ENCODE measurements at places on chromosomes 2 and 18. TPM values are rescaled to one million over a fixed set of nuclear protein-coding genes. Genes with fewer than 3 reads are reported as not detected.

- no peak for DNase-seq
These were observed 1133.6 kb upstream of the ZEB2 start for GRCh38 chr2:145653553-145653952.

DNA sequence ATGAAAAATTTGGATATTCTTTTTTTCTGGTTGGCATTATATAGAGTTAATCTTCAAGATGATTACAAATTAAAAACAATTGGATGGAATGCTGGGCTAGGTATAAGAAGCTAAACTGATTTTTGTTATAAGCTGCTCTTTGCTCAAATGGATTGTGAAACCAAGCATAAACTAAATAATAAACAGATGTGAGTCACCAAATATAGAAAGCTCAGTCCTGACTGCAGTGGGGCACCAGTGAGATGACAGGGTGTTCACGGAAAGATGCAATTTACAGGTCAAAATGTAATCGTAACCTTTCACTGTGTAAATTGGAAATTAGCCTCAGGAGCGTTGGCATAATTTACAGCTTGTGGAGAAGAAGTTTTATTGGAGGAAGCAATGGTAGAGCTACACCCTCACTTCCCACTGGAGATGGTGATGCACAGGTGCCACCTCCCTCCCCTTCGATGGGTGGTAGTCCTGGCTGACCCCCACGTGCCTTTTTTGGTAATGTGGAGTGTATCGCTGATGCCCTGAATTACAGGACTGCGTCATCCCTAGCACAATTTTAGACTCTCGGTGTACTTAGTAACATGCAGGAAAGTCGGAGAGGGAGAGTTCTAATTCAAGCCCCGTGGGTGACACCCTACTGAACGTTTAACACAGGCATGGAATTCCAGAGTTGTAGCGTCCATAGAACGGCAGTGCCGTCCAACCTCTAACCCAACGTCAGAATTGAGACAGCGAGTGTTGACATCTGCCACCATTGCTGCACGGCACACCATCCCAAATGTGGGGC is 73.9 kb upstream of the NFATC1 start:
- DNase-seq = no peak

Gene TRABD2A
- polyA plus RNA-seq = 0.23 TPM

DNA sequence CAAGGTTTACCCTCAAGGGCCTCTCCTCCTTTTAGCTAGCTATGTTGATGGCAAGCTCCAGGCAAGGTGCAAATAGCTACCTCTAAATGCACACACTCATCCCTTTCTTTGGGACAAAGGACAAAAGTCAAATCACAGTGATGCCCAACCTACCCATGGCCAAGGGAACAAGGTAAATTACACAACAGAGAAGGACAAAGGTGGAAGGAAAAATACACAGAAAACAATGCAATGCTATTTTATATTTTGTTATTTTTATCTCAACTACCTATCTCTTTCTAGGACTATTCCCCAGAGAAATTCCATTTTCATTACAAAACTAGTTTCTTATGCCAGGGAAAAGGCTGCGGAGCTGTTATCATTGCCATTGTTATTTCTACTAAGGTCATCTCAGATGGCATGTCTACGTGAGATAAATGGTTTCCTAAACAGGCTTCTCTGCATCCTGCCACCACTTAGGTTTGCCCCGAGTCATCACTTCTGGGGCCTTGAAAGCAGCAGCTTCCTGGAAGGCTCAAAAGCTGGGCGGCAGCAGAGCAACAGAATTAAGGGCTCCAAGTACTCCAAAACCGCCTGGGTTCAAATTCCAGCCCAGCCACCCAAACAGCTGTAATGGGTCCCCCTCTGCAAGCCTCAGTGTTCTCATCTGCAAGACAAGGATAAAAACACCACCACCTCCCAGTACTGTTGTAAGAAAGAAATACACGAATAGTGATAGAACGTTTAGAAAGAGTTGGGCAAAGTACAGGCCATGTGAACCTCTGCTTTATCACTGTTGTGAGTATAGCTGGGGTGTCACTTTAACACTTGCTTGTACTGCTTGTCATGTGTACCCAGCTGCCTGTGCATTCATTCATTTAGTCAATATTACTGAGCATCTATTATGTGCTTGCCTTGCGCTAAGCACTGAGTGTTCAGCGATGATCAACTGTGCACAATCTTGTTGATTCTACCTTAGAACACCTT is 20.9 kb downstream of the BCL2 start:
- no peak for DNase-seq

Gene FAM110C
- polyA plus RNA-seq = 3.2 TPM

Gene COBLL1
- polyA plus RNA-seq = 6.9 TPM

- DNase-seq = no peak
These were observed 107.7 kb upstream of the MCFD2 start for GRCh38 chr2:47023332-47023731.

DNA sequence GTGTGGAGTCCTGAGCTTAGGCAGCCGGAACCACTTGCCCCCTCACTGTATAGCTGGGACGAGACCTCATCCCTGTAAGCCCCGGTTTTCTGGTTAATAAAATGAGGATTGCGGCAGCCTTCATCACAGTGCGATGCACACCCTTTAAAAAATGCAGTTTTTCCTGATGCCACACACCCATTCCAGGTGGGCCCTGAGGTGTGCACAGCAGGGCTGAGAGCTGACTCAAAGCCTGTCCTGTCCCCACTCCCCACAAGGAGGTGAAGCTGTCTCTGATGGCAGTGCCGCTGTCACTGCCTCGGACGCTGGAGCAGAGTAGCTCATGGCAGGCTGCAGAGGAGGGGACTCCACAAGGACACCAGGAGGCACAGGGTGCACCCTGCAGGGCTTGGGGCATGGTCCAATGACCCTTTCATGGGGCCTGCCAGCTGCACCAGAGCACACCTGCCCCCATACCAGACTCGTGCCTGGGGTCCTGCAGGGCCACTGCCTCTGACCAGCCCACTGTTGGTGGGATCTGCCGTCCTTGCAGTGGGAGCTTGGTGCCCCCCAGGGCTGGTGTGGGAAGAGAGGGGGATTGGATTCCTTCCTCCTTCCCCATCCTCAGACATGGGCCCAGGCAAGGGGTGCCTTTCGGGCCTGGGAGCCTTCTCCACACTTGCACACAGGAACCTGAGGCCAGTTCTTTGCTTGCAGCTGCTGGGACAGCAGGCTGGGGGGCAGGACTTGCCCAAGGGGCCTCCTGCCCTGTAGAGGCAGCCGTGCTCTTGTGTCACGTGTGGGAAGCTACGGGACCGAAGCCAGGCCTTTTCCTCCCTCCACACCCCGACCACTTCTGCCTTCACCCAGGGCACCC is 22.8 kb downstream of the GPC1 start:
- no peak for DNase-seq

Gene FOXI3
- polyA plus RNA-seq = not detected

DNA sequence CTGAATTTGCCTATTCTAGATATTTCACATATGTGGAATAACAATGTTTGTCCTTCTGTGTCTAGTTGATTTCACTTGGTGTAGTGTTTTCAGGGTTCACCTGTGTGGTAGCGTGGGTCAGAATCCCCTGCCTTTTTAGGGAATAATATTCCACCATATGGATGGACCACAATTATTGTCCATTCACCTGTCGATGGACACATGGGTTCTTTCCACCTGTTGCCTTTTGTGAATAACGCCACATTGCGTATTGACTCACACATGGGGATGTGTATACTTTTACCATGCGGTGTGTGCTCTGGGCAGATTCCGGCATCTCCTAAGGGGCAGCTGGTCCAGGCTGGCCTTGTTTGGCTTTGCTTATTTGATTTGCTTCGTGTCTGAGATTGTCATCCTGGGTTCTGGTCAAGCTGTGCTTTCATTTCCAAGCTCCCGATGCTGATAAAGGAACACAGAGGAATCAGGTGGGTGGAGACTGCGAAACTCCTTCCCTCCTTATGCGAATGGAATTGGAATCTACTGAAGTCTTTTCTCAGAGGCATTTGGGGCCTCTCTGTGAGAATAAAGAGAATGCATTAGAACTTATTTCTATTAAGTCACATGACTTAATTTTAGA is 18.9 kb upstream of the ALLC start:
- DNase-seq = no peak

DNA sequence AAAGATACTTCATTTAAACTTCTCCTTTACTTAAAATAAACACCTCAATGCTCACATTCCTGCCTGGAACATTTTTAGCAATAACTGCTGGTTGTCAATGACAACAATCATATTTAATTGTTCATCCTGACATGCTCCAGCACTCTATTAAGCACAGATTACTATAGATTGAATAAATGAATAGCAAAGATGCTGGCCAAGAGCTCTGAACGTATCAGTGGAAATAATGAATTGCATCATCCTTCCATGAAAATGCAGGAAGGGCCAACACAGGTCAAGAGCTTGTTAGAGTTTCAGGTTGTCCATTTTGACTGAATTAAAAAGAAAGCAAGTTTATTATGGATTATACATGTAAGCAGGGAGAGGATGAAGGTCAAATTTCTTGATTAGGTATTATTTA is 994.0 kb downstream of the TSN start:
- DNase-seq = no peak

Gene TBC1D8
- polyA plus RNA-seq = 27.4 TPM

GRCh38 chr18:35203067-35203466 is 37.8 kb upstream of the ZNF397 start:
- peak; percentile 79 for DNase-seq

DNA sequence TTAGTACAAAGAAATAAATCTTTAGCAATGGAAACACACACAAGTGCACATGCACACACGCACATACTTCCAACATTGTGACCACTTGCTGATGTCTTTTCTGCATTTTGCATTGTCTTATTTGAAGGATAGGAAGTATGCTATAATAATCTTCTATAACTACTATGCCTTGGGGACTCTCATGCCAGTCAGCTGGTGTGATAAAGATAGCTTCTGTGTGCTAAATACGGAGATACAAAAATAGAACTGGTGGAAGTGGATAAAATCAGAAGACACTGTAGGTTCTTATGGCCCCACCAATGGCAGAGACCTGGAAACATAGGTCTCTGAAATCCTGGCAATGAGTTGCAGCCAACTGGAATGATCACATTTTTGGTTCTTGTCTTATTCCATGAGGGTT is 31.5 kb upstream of the RASGRP3 start:
- peak; percentile 37 for DNase-seq

GRCh38 chr2:65372619-65373018 is 59.8 kb downstream of the SPRED2 start:
- DNase-seq = no peak

Gene PIEZO2
- 29.7 TPM for polyA plus RNA-seq

Gene EDAR
- 0.11 TPM for polyA plus RNA-seq

DNA sequence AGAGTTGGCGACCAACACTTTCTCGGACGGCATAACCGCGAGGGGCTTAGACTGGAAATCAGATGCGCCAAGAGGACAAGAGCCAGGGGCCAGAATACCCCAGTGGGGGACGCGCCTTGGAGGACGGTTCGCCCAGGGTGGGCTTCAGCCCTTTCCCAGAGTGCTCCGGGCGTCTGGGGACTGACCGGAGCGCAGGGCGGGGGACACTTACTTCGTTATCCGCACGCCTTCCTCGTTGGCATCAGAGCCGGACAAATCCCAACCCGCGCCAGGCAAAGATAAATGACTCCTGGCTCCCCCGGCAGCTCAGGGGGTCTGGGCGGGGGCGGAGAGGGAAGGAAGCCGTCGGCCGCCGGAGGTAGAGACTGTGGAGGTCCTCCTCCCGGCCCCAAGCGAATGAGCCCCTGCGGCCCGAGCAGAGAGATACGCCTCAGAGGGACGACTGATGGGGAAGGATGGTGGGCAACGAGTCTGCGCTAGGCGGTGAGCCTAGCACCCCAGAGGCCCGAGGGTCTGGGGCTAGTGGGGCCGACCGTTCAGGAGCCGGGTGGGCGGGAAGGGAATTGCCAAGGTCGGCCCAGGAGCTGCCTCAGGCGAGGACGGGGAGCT is 4.7 kb upstream of the SATB2 start:
- no peak for DNase-seq

DNA sequence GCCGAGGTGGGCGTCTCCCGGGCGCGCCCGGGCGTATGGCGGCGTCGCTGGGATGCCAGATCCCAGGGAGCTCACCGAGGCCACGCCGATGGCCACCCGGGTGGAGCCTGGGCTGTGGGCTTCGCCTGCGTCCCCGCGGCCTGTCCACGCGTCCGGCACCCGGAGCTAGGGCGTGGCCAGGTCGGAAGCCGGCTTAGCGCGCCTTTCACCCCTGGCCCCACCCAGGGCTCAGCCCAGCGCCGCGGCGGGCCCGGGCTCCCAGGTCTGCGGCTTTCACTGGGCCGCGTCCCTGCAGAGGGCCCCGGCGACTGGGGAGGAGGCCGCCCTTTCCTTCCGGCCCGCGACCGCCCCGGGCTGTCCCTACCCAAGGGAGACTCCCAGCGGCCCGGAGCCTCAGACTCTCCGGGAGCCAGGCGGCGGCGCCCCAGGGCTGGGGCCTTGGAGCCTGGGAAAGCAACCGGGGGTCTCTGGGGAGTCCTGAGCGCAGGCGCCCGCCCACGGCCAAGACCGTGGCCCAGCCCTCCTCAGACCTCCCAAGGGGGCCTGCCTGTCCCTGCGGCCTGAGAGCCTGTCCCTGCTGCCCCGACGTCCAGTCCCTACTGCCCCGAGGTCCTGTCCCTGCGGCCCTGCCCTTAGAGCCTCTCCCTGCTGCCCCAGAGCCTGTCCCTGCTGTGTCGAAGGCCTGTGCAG is 36.3 kb upstream of the ITM2C start:
- DNase-seq = peak; percentile 30

- DNase-seq = no peak
These were observed 262.6 kb upstream of the DCC start for GRCh38 chr18:52077251-52077983.

Gene PAIP2B
- 5.3 TPM for polyA plus RNA-seq

Gene CROCC2
- 0.28 TPM for polyA plus RNA-seq

DNA sequence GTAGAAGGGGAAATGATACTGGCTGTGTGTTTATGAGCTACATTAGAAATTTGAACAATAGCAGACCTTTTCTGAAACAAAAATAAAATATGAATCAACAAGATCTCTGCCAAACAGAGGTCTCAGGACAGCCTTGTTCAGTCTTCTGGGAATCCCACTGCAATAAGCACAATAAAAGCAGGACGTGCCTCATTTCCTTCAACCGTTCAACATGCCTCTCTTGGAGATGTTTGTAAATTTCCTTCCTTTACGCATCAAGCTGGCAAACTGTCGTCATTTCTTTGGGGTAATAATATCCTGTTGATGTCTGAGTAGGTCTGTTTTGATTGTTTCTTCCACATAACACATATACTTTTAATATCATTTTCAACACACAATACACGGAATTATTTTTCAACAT is 77.2 kb downstream of the TCF4 start:
- peak; percentile 66 for DNase-seq

Gene TDRD15
- polyA plus RNA-seq = 0.66 TPM

Gene CYP1B1
- 4.3 TPM for polyA plus RNA-seq

GRCh38 chr2:187169864-187170263 is 278.2 kb downstream of the CALCRL start:
- DNase-seq = no peak
